Astrocyte (in vitro differentiated cells and primary cell): ENCODE measurements at places on chromosomes 11 and 22.
A peak's percentile ranks its signal among the peaks of the same experiment; 100 is the strongest.

- no peak for DNase-seq
- no peak overlapping the region for H3K4me3 ChIP-seq
- no peaks in the 10 kb centered on the region for H3K27me3 ChIP-seq
These were observed 31.1 kb downstream of the SMCO4 start for GRCh38 chr11:93512073-93512475.

- DNase-seq, result no peak
- H3K36me3 ChIP-seq, result no peaks in the 10 kb centered on the region
- no peaks in the 10 kb centered on the region for H3K27me3 ChIP-seq
- H3K27ac ChIP-seq, result no peak overlapping the region
- H3K4me1 ChIP-seq, result peaks cover 27% of the 10 kb centered on the region
- H3K4me3 ChIP-seq, result no peak overlapping the region
These were observed 29.3 kb downstream of the EIF3F start for GRCh38 chr11:8016440-8016839.

DNA sequence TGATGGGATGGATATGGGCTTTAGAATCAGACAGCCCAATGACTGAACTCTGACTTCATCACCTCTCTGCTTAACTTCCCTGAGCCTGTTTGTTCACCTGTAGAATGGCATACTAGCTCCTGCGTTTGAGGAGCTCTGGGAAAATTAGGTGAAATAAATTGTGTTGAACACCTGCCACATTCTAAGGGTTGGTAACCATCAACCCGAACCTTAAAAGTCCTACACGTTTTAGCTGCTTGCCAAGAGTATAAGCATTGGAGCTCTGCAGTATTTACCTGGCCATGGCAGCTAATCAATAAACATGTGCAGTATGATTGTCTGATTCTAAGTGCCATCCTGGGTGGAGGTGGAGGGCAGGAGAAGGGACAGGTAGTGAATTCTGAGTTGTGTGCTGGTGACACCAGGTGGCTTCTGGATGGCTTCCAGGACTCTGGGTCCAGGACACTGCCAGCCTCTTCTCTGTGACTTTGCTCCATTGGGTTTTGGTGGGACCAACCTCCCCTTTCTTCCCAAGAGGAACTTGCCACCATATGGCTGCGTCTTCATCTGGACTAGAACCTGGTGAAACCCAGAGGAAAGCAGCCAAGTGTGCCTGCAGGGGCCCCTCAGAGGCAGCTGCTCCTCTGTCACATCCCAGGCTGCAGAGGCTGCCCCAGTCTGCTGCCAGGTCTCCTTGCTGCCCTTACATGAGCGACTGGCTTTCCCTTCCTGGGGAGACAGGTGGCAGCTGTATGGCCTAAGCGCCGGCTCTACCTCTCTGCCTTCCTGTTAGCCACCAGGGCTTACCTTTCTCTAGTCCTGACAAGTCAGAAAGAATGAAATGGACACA lies 85.6 kb downstream of the CACNG2 start:
- peaks cover 43% of the 10 kb centered on the region for H3K27me3 ChIP-seq
- no peak for DNase-seq
- H3K4me1 ChIP-seq, result no peaks in the 10 kb centered on the region
- H3K36me3 ChIP-seq, result no peaks in the 10 kb centered on the region
- H3K4me3 ChIP-seq, result no peak overlapping the region
- no peak overlapping the region for H3K27ac ChIP-seq

DNA sequence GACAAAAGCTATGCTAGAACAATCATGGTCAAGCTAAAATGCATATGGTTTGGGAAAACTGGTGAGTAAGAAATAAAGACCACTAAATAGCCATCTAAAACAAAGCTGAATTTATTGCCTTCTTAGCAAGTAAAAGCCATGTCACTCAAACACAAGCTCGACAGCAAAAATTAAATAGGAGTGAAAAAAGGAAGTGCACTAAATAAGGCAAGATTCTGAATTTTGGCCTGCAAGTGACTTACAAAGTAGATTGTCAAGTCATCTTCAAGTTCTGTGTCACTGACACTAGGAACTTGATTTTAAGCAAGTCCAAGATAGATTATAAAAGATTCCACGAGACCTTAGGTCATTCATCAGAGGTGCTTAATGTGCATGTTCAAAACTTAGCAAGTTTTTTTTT lies 27.4 kb downstream of the TUG1 start:
- no peaks in the 10 kb centered on the region for H3K36me3 ChIP-seq
- no peak for DNase-seq
- H3K4me3 ChIP-seq, result no peak overlapping the region
- H3K4me1 ChIP-seq, result no peaks in the 10 kb centered on the region
- H3K27ac ChIP-seq, result no peak overlapping the region

DNA sequence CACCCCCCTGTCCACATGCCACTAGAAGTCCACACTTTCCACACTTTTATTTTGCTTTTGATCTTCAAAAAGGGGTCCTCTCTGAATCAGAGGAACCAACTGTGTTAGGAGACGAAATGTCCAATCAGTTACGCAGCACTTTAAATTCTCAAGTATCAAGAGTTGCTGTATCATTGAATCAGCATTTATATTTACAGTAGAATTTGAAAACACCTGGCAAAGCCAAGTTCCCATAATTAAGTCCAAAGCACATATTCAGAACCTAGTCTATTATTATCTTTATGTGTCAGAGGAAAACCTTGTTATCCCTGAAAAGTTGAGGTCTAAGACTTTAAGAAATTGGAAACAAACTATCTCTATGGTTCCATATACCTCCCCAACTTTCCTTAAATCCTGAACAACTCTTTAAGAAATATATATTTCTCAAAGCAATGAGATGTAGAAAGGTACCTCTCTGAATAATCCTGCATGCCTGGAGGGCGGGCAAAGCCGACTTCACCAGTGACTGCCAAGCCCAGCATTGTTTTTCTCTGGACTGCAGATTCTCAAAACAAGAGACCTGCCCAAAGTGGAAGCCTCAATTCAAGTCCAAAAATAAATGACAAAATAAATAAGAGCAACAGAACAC lies 75.9 kb upstream of the ARFGAP3 start:
- peak; percentile 41 for DNase-seq
- no peaks in the 10 kb centered on the region for H3K27me3 ChIP-seq
- peak overlapping the region; percentile 44 for H3K4me3 ChIP-seq
- no peaks in the 10 kb centered on the region for H3K36me3 ChIP-seq
- H3K27ac ChIP-seq, result peak overlapping the region; percentile 98

DNA sequence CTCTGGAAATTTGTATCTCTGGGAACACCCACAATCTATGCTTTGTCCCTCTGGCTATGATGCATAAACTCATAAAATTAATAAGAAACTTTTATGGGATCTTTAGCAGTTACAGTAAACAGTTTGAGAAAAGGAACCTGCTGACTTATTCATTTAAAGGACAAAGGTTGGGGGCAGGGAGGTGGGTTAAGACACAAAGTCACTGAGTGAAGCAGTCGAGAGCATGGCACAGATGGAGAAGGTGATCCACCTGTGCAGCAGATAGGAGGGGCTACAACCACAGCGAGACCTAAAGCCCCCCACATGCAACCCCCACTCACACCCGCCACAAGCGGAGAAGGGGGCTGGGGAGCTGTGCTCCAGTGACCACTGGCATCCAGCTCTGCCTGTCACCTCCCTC lies 45.0 kb downstream of the SMCO4 start:
- no peak overlapping the region for H3K27ac ChIP-seq
- H3K36me3 ChIP-seq, result no peaks in the 10 kb centered on the region
- DNase-seq, result no peak
- peaks cover 18% of the 10 kb centered on the region for H3K4me1 ChIP-seq
- no peak overlapping the region for H3K4me3 ChIP-seq

- H3K4me1 ChIP-seq, result no peaks in the 10 kb centered on the region
- no peaks in the 10 kb centered on the region for H3K27me3 ChIP-seq
- H3K27ac ChIP-seq, result no peak overlapping the region
- no peak for DNase-seq
- H3K4me3 ChIP-seq, result no peak overlapping the region
These were observed 27.3 kb downstream of the INTS4 start for GRCh38 chr11:77967121-77967520.

DNA sequence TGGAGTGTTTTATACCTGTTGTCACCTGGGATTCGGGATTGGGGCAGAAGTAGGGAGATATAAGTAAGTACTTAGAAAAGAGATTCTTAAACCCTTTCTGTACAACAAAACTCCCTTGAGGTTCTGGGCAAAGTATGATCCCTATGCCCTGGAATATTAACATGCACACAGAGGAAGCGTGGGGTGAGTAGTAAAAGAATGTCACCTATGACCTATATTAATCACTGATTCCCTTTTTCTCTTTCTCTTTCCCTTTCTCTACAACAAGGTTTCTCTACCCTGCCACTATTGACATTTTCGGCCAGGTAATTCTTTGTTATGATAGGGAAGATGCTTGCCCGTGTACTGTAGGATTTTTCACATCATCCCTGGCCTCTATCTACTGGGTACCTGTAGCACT lies 209.7 kb upstream of the PLET1 start:
- H3K4me3 ChIP-seq, result no peak overlapping the region
- no peaks in the 10 kb centered on the region for H3K36me3 ChIP-seq
- H3K4me1 ChIP-seq, result no peaks in the 10 kb centered on the region
